ENCODE measurements at places on chromosomes 11 and 22.
A peak's percentile ranks its signal among the peaks of the same experiment; 100 is the strongest.

GRCh38 chr11:79461144-79461543, 20.3 kb upstream of the TENM4 start:
- peak; percentile 51 for DNase-seq

- no peak for DNase-seq
Measured at GRCh38 chr22:23542933-23543332, 37.2 kb downstream of the IGLL1 start.

GRCh38 chr11:11980841-11981308, 27.6 kb downstream of the DKK3 start:
- DNase-seq = peak; percentile 75

GRCh38 chr11:27040302-27041115, at the start of gene BBOX1:
Gene BBOX1, plus strand, starts transcription at chr11:27040815. Its CDS starts 14,616 bp downstream, at chr11:27055431.
- DNase-seq = no peak

DNA sequence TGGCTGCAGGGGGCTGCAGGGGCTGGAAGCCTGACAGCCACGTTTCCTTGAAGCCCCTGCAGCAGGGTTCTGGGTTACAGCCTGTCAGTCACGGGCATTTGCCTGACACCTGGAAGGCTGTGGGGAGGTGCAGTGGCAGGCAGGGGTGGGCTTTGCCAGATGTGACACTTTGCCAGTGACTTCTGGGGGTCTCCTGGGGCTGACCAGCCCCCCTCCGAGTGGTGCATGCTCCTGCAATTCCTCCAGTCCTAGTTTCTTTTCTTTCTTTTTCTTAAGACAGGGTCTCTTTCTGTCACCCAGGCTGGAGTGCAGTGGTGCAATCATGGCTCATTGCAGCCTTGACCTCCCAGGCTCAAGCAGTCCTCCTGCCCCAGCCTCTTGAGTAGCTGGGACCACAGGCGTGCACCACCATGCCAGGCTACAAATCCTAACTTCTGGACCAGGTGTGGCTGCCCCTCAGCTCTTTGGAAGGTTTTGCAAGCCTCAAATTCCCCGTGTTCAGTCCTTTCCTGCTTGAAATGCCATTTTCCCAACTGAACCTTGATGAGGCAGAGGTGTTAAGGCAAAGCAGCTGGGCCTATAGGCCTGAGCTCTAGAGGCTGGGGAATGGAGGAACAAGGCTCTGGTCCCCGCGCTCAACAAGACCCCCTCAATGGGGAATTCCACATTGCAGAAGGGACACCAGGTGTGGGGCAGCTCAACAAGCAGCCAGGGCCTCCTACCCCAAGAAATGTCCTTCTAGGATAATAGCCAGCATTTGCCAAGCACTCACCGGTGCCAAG, 20.2 kb upstream of the CHKA start:
- no peak for DNase-seq

GRCh38 chr11:31870609-31871309, 59.6 kb upstream of the PAX6 start:
- DNase-seq = peak; percentile 32
